ENCODE measurements at places on chromosomes 2 and 18. TPM values are rescaled to one million over a fixed set of nuclear protein-coding genes. Genes with fewer than 3 reads are reported as not detected.

REG1B gene
- not detected for total RNA-seq

RPRM gene
- 6.4 TPM for total RNA-seq

ANO7 gene
- total RNA-seq, result 16.1 TPM

LYPD6B gene
- total RNA-seq, result 4.8 TPM

EHD3 gene
- 8.0 TPM for total RNA-seq

PFN4 gene
- 1.0 TPM for total RNA-seq

- H3K27ac ChIP-seq, result no peak overlapping the region
- no peak for DNase-seq
- H3K36me3 ChIP-seq, result no peaks in the 10 kb centered on the region
- no peak overlapping the region for H3K4me3 ChIP-seq
Measured at GRCh38 chr2:12277241-12278034, 439.3 kb upstream of the TRIB2 start.
